Iris pigment epithelial cell (primary cell): ENCODE measurements at places on chromosomes 6 and 20.

- peak; percentile 76 for DNase-seq
Observed at GRCh38 chr20:313948-314347, 11.4 kb upstream of the SOX12 start.

DNA sequence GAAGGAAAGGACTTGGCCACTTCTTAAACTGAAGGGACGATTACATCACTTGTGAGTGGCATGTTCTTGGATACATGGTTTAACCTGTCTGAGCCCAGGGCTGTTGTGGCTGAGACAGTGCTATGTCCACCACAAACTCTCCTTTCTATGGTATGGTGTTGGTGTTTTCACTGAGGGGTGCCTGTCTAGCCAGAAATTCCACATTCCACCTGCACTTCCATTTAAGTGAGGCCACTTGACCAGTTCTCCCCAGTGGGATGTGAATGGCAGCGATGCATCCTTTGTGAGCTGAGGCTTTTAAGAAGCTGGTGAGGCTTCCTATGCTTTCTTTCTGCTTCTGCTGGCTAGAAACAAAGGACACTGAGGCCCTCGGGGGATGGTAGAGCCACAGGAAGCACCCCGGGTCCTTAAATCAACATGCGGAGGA lies 151.4 kb upstream of the CHD6 start:
- no peak for DNase-seq

GRCh38 chr6:20162515-20162914 lies 49.8 kb downstream of the MBOAT1 start:
- no peak for DNase-seq

- no peak for DNase-seq
Observed at GRCh38 chr6:15913573-15913972, 215.3 kb upstream of the MYLIP start.

- DNase-seq: peak; percentile 60
Observed at GRCh38 chr6:21371676-21372171, 221.8 kb upstream of the SOX4 start.

- no peak for DNase-seq
Observed at GRCh38 chr6:56995347-56995902, 40.5 kb downstream of the BEND6 start.

- no peak for DNase-seq
Observed at GRCh38 chr6:38445925-38446324, 193.8 kb downstream of the BTBD9 start.

- no peak for DNase-seq
Observed at GRCh38 chr20:41572010-41572572, 46.1 kb downstream of the CHD6 start.

- no peak for DNase-seq
Observed at GRCh38 chr6:168332020-168332419, 12.4 kb upstream of the DACT2 start.

- DNase-seq: no peak
Observed at GRCh38 chr6:131683479-131683878, 17.7 kb downstream of the OR2A4 start.

DNA sequence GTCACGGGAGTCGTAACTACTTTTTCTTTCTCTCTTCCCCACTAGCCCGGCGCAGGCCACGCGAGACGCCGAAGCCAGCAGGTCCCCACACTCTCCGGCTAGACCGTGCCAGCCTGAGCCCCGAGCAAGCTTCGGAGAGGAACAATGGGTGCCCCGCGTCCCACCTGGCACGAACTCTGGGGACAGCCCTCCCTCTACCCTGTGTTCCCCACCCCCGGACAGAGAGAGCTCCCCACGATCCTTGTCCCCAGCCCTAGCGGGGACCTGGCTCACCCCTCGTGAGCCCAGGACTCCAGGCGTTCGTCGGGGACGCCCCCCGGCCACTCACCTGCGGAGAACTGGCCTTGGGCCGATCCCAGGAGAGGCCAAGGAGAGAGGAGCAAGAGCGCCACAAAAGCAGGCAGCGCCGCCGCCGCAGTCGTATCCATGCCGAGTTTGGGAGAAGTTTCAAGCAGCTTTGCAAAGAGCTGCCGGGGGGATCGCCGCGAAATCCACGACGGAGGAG lies 416 bp downstream of the PTPRK start:
- DNase-seq: peak; percentile 70

DNA sequence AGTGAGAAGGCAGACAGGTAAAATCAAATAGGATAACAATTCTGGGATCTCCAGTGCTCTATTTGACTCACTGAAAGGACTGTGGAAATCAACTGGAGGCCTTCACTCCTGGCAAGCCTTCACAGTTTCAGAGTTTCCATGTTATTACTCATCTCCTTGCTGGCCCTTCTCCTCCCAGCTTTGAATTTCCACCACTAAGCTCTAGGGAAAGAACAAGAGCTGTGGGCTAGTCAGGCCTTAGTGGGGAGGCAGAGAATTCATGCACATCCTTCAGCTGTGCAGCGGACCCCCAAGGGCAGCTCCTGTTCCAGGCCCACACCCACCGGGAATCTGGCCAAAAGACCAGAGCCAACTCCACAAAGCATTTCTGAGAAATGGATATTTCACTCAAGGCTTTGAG lies 26.0 kb downstream of the MYLIP start:
- peak; percentile 91 for DNase-seq

- no peak for DNase-seq
Observed at GRCh38 chr20:931401-931800, 15.3 kb upstream of the ANGPT4 start.

DNA sequence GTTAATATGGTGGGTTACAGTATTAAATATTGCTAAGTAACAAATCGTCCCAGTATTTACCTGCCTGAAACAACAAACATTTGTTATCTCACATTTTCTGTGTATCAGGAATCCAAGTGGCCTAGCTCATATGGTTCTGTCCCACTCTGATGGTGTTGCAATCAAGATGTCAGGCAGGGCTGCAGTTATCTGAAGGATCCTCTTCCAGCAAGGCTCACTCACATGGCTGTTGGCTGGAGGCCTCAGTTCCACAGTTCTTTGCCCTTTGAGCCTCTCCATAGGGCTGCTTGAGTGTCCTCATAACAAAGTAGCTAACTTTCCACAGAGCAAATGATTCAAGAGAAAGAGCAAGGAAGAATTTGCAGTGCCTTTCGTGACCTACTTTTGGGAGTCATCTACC lies 17.7 kb downstream of the RAB22A start:
- peak; percentile 52 for DNase-seq

DNA sequence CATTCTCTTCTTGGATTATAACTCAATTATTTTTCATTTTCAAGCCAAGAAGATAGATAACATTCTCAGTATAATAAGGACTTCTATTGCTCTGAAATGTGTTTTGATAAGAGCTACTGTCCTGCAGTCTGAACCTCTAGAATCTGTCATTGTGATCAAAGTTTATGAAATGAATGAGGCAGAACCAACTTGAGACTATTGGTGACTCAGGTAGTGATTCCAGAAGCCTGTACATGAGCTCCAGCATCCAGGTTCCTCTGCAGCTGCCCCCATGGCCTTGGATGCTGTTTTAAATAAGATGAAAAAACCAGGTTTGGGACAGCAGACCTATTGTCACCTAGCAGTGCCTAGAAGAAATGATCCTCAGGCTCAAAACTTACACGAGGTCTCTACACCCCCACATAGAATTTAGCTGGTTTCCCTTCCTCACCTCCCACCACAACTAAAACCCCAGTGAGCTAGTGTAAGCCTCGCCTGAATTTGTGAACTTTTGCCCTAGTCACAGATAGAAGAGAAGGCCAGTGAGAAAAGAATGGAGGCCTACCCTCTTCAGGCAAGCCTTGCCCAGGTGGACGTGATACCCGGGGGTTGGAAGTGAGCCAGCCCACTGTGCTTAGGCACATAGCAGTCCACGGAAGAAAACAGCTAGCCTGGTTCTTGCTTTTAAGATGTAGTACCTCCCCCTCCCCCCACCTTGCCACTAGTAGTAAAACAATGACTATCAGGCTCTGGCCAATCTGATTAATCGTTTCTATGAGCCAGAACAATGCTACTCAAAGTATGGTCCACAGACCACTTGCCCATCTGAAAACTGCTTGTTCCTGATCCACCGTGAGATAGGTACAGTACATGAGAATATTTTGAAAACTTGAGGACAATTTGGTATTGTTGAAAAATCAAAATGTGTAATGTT lies 73.0 kb upstream of the SYNJ2 start:
- DNase-seq: no peak

GRCh38 chr20:62463651-62464424 lies 12.0 kb downstream of the GATA5 start:
- no peak for DNase-seq

DNA sequence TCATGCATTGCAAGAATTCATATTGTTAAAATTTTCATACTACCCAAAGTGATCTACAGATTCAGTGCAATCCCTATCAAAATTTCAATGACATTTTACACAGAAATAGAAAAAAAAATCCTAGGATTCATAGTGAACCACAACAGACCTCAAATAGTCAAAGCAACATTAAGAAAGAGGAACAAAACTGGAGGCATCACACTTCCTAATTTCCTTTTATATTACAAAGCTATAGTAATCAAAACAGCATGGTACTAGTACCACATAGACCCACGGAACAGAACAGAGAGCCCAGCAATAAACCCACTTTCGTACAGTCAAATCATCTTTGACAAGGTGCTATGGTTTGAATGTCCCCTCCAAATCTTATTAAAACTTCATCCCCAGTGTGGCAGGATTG lies 39.7 kb downstream of the NTSR1 start:
- DNase-seq: no peak

DNA sequence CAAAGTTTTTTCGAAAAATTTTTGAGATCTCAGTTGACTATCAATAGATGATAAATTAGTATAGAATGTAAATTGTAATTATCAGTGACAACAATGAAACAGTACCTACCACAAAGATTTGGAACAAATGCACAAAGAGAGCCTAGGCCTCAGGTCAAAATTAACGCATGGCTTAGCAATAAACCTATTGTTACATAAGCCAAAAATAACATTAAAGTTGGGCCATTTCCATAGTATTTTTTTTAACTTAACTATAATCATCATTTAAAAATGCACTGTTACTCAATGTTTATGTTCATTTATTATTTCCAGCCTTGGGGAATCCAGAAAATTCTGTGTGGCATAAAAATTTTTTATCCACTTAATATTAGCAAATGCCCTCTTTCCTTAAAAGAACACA lies 117.0 kb downstream of the EPB41L2 start:
- DNase-seq: peak; percentile 44

GRCh38 chr6:119476554-119476953 lies 127.0 kb upstream of the MAN1A1 start:
- no peak for DNase-seq

DNA sequence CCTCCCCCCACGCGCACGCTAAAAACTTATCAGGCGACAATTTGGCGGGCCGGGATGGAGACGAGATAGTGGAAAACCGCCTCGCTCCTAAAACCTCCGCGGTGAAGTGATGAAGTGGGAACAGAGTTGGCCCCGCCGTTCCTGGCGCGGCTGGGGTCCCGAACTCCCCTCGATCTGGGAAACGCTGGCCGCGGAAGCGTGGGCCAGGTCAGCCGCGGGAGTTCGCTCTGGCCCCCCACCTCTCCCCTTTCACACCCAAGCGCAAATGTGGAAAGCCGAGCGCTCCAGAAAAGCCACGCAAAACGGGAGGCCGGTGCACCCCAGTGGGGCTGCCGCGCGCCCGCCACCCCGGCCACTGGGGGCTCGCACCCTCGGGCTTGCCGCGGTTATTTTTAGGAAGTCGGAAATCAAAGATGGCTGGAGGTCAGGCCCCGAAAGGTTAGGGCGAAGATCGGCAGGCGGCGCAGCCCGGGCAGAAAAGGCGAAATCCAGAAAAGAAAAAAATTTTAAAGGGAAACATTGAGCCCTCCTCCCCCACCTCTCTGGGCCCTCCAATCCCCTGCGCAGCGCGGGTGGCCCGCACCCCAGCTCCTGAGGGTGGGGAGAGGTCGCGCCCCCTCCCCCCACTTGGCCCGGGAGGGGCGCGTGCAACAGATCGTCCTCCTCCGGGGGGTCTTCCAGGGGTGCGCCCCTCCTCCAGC lies 1.0 kb downstream of the SALL4 start:
- no peak for DNase-seq

DNA sequence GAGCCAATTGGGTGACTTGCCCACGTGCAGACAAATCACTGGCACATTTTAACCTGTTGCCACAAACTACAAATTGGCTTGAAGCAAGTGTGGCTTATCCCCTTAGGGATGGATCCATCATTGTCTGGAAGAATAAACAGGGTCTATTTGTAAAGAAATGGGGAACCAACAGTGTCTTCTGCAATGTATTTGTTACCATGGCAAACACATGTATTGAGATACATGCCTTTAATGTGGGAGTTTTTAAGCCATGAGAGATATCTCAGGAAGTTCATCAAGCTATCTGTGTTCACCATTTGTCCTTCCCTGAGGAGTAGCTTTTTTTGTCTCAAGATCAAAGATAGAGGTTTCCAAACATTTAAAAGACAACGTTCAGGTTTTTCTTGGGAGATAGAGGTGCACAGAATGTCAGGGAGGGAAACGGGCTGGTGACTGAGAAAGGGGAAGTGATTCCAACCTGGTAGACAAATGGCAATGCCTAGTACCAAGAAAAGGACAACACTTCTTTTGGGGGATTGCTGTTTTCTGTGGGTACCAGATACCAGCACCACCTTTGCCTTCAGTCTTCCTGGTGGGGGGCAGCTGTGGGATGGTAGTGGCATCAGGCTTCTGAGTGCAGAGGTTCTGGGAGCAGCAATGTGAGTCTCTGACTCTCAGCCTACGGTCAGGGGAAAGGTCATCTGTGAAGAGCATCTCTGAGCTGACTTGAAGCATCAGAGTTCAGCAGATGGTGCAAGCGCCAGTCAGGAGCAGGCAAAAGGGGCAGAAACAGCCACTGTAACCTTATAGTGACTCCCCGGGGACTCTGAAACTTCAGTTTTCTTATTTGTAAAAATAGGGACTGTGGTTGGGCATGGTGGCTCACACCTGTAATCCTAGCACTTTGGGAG lies 20.1 kb upstream of the BCAS1 start:
- no peak for DNase-seq

DNA sequence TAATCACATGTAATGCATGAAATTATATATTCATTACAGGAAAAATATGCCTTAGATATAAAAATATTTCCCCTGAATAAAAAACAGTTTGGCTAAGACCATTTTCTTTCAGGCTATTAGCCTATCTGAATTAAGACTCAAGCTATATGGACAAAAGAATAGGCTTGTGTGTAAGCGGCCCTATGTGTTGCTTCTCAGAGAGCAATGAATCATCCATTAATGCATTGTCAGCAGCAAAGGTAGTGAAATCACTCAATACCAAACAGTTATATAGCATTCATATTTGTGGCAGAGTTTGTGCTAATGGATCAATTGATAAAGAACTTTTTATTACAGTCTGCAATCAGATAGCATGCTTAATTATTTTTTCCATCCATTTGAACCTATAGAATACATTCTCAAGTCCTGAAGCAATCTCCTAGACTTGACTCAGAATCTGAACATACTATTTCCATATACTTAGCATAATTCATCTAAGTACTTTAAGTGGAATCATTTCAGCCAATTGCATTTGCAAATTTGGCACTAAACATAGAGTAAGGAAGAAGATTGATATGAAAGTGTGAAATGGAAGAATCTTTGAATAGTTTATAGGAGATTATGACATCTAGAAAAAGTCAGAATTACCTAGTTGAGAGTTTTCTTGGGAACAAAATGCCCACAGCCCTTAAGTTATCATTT lies 112.2 kb downstream of the ADGRB3 start:
- DNase-seq: no peak

- DNase-seq: no peak
Observed at GRCh38 chr20:33000802-33001466, 3.3 kb downstream of the SUN5 start.

- no peak for DNase-seq
Observed at GRCh38 chr20:4774207-4774606, 52.5 kb downstream of the PRND start.

- DNase-seq: no peak
Observed at GRCh38 chr6:131048933-131049515, 14.0 kb downstream of the EPB41L2 start.

GRCh38 chr6:112827793-112828192 lies 480.7 kb downstream of the RFPL4B start:
- DNase-seq: no peak
